ENCODE measurements at places on chromosomes 12 and 14. TPM values are rescaled to one million over a fixed set of nuclear protein-coding genes. Genes with fewer than 3 reads are reported as not detected.

- peak overlapping the region; percentile 97 for H3K4me3 ChIP-seq
- H3K4me1 ChIP-seq, result peaks cover 56% of the 10 kb centered on the region
- H3K27me3 ChIP-seq, result no peaks in the 10 kb centered on the region
- peaks cover 96% of the 10 kb centered on the region for H3K36me3 ChIP-seq
- DNase-seq, result peak; percentile 38
- H3K27ac ChIP-seq, result peak overlapping the region; percentile 85
Measured at GRCh38 chr14:52318062-52318461, 4.0 kb downstream of the PTGER2 start.

GRCh38 chr12:98817742-98818141 is 172.7 kb downstream of the APAF1 start:
- H3K36me3 ChIP-seq, result no peaks in the 10 kb centered on the region
- no peaks in the 10 kb centered on the region for H3K4me1 ChIP-seq
- H3K27me3 ChIP-seq, result peaks cover 20% of the 10 kb centered on the region
- H3K4me3 ChIP-seq, result no peak overlapping the region

DNA sequence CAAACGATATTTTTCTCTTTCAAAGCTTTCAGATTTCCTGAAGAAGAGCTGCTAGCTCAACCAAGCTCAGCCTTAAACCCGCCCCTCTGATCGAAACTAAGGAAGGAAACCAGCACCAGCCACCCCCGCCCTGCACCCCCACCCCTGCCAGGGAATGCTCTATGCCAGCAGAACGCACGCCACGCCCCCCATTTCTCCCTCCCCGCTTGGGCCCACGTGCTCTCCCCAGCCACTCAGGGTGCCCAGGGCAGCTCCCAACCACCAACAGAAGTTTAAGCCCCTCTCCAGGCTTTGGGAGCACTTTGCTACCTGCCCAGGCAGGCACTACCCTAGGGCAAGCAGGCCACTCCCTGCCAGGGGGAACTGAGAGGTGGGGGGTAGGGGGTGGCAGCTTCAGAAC is 18.8 kb upstream of the KRT78 start:
- peaks cover 18% of the 10 kb centered on the region for H3K4me1 ChIP-seq
- no peaks in the 10 kb centered on the region for H3K27me3 ChIP-seq
- no peak overlapping the region for H3K27ac ChIP-seq
- DNase-seq, result no peak
- no peak overlapping the region for H3K4me3 ChIP-seq

GRCh38 chr12:55067701-55068100 is 47.9 kb downstream of the NEUROD4 start:
- no peaks in the 10 kb centered on the region for H3K36me3 ChIP-seq
- no peak overlapping the region for H3K27ac ChIP-seq
- no peak overlapping the region for H3K4me3 ChIP-seq
- no peak for DNase-seq
- peaks cover 4% of the 10 kb centered on the region for H3K27me3 ChIP-seq

GRCh38 chr12:65637774-65638173 is 186.5 kb upstream of the HMGA2 start:
- no peak overlapping the region for H3K27ac ChIP-seq
- H3K4me3 ChIP-seq, result no peak overlapping the region
- no peaks in the 10 kb centered on the region for H3K4me1 ChIP-seq
- DNase-seq, result no peak
- H3K27me3 ChIP-seq, result peaks cover 4% of the 10 kb centered on the region

DNA sequence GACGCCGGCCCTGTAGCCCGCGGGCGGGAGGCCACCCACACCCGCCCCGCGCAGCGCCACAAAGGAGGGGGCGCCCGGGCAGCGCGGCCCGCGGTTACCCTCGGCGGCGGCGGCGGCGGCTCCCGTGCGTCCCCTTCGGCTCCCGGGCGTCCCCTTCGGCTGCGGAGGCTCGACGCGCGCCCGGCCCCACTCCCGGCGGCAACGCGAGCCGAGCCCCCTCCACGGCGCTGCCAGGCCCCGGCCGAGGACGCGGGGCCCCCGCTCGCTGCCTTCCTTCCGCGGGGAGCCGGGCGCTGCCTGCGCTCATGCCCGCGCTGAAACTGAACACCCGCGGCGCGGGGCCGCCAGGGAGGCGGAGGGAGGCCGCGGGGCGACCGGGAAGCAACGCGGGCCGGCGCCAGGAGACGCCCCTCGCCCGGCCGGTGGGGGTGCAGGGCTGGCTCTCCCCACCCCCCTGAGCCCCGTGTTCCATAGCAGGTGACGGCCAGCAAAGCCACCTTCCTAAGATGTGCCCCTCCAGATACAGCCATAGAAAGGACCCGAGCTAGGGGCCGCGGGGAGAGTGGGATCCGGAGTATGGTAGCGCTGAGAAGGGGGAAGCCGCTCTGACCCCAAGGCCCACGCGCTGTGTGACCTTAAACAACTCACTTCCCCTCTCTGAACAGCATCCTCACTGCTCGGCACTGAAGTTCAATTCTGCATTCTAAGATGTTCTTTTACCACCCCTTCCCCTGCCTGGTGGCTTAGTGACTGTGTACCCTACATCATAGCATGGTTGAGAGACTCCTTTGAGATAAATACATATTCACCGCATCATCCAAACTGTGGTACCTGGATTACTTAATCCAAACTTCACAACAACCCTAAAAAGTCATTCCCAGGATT is 42.8 kb downstream of the KDM2B start:
- peak; percentile 41 for DNase-seq
- peaks cover 54% of the 10 kb centered on the region for H3K4me1 ChIP-seq
- H3K4me3 ChIP-seq, result peak overlapping the region; percentile 80
- H3K27ac ChIP-seq, result peak overlapping the region; percentile 71

DNA sequence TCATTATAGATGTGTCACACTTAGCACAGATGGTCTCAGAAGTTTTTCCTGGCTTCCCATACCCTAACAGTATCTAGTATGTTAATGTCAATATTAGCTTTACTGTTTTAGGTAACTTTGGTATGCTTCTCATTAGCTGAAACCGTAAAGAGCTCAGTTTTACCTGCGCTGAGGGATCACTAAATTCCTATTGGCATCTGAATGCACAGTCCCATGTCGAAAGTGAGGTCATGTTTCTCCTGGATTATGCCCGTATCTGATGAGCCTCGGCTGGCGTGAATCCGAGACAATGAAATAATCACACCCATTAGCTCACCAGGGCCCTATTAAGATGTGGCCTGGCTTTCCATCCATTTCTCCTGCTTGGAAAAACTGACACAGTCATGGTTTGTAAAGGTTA is 418.2 kb downstream of the ZFP36L1 start:
- H3K4me3 ChIP-seq, result no peak overlapping the region
- H3K36me3 ChIP-seq, result peaks cover 19% of the 10 kb centered on the region
- H3K27me3 ChIP-seq, result no peaks in the 10 kb centered on the region
- DNase-seq, result no peak

- H3K27me3 ChIP-seq, result no peaks in the 10 kb centered on the region
- DNase-seq, result no peak
- no peaks in the 10 kb centered on the region for H3K4me1 ChIP-seq
- no peaks in the 10 kb centered on the region for H3K36me3 ChIP-seq
Measured at GRCh38 chr12:24062642-24063245, 113.3 kb upstream of the SOX5 start.

- no peak overlapping the region for H3K27ac ChIP-seq
- H3K4me1 ChIP-seq, result no peaks in the 10 kb centered on the region
- no peak for DNase-seq
- no peaks in the 10 kb centered on the region for H3K36me3 ChIP-seq
- peaks cover 28% of the 10 kb centered on the region for H3K27me3 ChIP-seq
Measured at GRCh38 chr12:65100140-65100539, 21.0 kb downstream of the WIF1 start.

GRCh38 chr12:48681399-48681709 is 684 bp downstream of the KANSL2 start:
- H3K27me3 ChIP-seq, result no peaks in the 10 kb centered on the region
- peaks cover 48% of the 10 kb centered on the region for H3K4me1 ChIP-seq
- no peak for DNase-seq
- peak overlapping the region; percentile 99 for H3K27ac ChIP-seq

- no peak overlapping the region for H3K4me3 ChIP-seq
- no peak overlapping the region for H3K27ac ChIP-seq
- no peaks in the 10 kb centered on the region for H3K27me3 ChIP-seq
- no peaks in the 10 kb centered on the region for H3K36me3 ChIP-seq
- no peaks in the 10 kb centered on the region for H3K4me1 ChIP-seq
Measured at GRCh38 chr12:18496156-18496555, 234.8 kb downstream of the PIK3C2G start.

GRCh38 chr12:131007031-131007739 is 53.5 kb downstream of the ADGRD1 start:
- no peak for DNase-seq
- no peaks in the 10 kb centered on the region for H3K27me3 ChIP-seq
- no peaks in the 10 kb centered on the region for H3K4me1 ChIP-seq

- peaks cover 60% of the 10 kb centered on the region for H3K4me1 ChIP-seq
- H3K27ac ChIP-seq, result peak within 1 kb of the TSS; percentile 96
- H3K27me3 ChIP-seq, result no peaks in the 10 kb centered on the region
- peak within 1 kb of the TSS; percentile 91 for H3K4me3 ChIP-seq
Measured at GRCh38 chr14:88005050-88005481, at the start of gene GPR65. GPR65 (plus strand) TSS chr14:88005135; CDS start chr14:88010848, 5,713 bp downstream.

The SMOC1 gene
- not detected for total RNA-seq

GRCh38 chr14:41986083-41986645 is 379.5 kb downstream of the LRFN5 start:
- DNase-seq, result no peak
- no peaks in the 10 kb centered on the region for H3K36me3 ChIP-seq
- no peak overlapping the region for H3K27ac ChIP-seq

DNA sequence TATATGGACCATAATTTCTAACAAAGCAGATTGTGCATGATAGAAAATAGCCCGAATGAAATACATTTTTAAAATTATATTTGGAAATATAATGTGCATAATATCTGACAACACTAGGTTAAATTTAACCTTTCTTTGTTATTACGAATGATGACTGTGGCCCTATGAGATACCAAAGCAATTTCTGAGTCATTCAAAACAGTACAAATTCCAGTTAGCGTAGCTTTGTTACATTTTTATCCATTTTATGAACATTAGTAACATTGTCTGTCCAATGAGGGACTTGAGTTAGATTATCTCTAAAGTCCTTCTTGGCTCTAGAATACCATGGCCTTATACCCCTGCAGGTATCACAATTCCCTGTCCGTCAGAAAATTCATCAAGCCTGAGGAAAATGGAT is 39.0 kb upstream of the REP15 start:
- H3K27ac ChIP-seq, result no peak overlapping the region
- H3K36me3 ChIP-seq, result peaks cover 8% of the 10 kb centered on the region
- no peaks in the 10 kb centered on the region for H3K27me3 ChIP-seq
- peaks cover 24% of the 10 kb centered on the region for H3K4me1 ChIP-seq
- no peak overlapping the region for H3K4me3 ChIP-seq

DNA sequence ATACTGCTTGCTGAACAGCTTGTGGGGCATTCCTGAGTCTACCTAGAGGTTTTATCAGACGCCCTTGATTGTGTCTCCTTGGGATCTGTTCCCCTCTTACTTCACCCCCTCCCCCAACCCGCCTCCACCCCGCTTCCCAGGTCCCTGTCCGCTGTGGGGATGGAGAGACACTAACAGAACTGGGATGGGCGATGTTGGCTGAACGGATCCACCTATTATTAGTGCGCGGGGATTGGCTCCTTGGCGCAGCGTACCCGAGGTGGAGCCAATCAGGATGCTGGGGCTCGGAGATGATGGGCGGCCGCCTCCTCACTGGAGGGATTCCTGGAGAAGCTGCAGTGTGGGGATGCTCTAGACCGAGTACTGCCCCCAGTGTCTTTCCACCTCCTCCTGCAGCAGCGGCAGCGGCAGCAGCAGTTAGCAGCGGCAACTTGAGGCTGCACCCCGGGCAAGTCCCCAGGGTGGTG is at the start of gene SYT1:
SYT1 (plus strand) TSS at position 372 of the 467 bp plus-strand sequence.
- H3K27me3 ChIP-seq, result peaks cover 8% of the 10 kb centered on the region
- peaks cover 2% of the 10 kb centered on the region for H3K4me1 ChIP-seq
- no peaks in the 10 kb centered on the region for H3K36me3 ChIP-seq
- no peak for DNase-seq
- no peak within 1 kb of the TSS for H3K4me3 ChIP-seq

The ADSS1 gene
- total RNA-seq, result 1.8 TPM

DNA sequence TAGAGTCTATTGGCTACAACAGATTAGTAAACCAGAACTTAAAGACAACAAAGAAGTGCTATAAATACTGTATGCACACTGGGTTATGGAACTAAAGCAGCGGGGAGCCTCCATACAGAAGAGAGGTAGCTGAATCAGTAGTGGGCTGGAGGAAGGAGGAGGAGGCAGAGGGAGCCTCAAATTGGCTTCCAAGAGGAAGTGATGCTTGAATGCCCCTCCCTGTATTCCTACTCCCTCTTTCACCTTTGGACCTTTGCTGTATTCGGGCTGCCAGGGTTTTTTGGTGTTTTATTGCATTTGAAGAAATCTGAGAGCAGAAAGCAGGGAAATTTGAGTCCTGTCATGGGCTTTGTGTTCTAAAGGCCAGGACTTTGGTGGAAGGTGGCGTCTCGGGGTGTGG is 104.0 kb upstream of the PTPRB start:
- no peak overlapping the region for H3K27ac ChIP-seq
- H3K27me3 ChIP-seq, result no peaks in the 10 kb centered on the region
- H3K4me3 ChIP-seq, result no peak overlapping the region
- H3K4me1 ChIP-seq, result no peaks in the 10 kb centered on the region
- H3K36me3 ChIP-seq, result no peaks in the 10 kb centered on the region
- no peak for DNase-seq

DNA sequence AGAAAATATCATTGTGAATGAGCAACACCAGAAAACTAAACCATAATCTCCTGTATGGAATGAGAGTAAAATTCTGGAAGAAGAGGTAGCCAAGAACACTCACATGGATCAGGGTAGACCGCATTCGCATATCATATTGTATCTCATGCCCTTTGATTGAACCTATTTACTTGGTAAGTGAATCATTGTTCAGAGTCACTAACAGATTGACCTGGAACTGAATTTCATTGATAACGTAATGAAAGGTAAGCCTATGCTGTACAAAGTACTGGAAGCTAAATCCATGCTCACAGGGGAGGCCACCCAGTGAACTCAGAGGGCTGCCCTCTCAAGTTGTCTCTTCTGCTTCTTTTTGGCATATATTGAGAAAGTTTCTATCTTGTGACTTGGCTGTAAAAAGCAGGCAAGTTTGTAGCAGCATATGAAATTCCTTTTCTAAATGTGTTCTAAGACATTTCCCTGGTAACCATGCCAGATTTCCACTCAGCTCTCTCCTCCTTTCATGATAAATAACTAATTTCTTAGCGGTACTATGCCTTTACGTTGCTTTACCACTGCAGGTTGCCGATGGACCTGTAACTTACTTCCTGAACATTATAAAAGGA is 91.4 kb downstream of the PLCZ1 start:
- no peaks in the 10 kb centered on the region for H3K27me3 ChIP-seq
- no peaks in the 10 kb centered on the region for H3K4me1 ChIP-seq
- no peak for DNase-seq

GRCh38 chr14:80933282-80933681 is 8.3 kb downstream of the CEP128 start:
- H3K4me1 ChIP-seq, result peaks cover 50% of the 10 kb centered on the region
- H3K27me3 ChIP-seq, result no peaks in the 10 kb centered on the region
- peaks cover 57% of the 10 kb centered on the region for H3K36me3 ChIP-seq
- no peak for DNase-seq

DNA sequence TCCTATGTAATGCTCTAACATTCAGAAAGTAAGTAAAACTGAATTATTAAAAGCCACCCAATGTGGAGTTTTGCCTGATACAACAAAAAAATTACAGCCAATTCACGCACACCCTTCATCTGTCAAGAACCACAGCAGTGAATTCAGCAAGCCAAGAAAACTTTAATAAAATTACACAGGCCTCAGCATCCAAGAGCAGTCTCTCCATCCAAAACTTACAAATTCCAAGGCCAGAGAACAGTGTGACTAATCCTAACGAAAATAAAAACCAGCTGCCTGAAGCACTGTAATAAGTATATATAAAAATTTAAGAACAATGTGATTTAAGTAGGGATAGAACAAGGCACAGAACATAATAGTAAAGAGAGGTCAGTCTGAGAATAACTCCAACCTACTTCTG is 54.2 kb downstream of the SIX6 start:
- no peak for DNase-seq
- H3K4me1 ChIP-seq, result no peaks in the 10 kb centered on the region
- no peak overlapping the region for H3K4me3 ChIP-seq

All from activated CD8-positive, alpha-beta T cell treated with anti-CD3 and anti-CD28 coated beads, Interleukin-2, amount 10 ng/mL, durations not matched to agents 7 days and 5 days (primary cell).